Prostate gland (tissue), 2 donors: ENCODE measurements at places on chromosomes 1 and 21.

- no peak for DNase-seq
Observed at GRCh38 chr1:68344208-68344607, 105.5 kb downstream of the RPE65 start.

- DNase-seq = no peak
Observed at GRCh38 chr1:94334764-94335163, 83.4 kb upstream of the ABCD3 start.

DNA sequence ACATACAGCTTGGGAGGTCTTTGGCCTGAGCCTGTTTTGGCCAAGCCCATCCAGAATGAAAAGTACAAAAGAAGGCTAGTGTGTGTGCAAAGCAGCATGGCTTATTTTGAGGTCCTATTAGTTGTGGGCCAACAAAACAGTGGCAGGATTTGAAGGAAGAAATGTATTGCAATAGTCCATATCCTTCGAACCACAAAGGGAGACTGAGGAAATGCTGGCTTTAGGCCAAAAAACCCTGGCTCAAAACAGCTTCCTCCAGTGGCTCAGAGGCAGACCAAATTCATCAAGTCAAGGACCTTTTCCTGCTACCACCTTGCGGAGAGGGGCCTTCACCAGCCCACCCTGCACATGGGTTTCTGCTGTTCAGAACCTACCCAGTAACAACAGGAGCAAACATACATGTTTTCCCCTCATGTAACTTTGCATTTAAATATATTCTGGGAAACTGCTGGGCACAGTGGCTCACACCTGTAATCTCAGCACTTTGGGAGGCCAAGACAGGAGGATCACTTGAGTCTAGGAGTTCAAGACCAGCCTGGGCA lies 43.3 kb downstream of the VPS26C start:
- DNase-seq = no peak

DNA sequence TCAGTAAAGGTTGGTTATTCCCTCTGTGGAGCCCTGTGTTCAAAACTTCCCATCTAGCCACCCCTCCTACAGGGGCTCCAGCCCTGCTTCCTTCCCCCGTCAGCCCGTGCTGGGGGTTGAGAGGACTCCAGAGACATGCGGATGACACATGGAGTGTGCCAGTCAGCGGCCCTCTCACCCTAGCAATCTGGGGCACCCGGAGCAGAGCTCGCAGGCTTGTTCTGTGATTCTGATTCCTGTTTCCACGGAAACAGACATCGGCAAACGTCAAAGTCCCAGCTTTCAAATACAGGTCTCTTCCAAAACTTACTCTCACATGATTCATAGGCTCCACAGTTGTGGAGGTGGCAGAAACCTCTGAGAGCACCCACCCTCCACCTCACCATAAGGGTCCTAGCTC lies 9.8 kb upstream of the SSBP3 start:
- DNase-seq = no peak

DNA sequence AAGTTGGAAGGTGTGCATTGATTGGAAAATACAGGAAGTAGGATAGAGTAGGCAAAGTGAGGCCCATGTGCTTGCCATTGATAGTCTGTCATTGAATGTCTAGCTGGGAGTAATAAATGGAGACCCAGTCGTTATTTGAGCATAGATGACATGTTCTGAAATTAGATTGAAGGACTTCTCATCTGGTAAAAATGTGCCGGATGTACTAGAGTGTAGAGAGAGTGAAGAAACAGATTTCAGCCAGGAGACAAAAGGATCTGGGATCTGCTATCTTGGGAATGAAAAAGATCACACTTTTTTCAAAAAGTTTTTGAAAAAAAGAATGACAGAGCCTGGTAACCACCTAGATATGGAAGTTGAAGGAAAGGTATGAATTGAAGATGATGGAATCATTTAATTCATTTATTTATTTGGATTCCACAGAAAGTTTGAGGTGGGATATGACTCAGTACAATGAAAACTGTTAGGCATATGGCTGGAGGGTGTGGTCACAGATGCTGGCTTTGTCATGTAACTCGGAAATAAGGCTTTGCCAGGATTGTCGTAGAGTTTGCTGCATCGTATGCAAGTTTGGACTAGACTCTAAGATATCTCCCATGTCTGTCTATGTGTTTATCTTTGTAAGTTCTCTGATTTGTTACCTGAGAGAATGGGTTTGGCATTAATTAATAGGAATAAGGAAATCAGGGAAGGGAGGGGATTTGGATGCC lies 137.1 kb downstream of the PBX1 start:
- DNase-seq = no peak

DNA sequence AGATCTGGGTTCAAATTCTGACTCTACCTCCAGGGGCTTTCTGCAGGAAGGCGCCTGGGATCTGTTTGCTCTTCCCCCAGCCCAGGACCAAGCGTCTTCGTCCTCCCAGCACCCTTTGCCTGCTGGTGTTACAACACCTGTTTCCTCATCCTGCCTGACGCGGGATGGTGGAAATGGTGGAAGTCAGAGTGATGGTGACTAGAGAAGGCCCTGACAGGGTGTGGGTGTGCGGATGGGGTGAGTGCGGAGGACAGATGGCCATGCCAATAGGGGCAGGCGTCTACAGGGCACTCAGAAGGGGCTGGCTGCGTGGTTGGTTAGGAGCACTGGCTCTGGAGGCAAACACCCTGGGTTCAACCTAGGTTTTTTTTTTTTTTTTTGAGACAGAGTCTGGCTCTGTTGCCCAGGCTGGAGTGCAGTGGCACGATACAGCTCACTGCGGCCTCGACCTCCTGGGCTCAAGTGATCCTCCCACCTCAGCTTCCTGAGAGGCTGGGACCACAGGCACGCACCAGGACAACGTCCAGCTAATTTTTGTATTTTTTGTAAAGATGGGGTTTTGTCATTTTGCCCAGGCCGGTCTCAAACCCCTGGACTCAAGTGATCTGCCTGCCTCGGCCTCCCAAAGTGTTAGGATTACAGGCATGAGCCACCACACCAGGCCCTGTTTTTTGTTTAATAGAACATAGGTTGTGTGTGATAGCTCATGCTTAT lies 1.5 kb downstream of the THEMIS2 start:
- DNase-seq = no peak

GRCh38 chr1:176243746-176244145 lies 36.7 kb upstream of the COP1 start:
- DNase-seq = no peak

DNA sequence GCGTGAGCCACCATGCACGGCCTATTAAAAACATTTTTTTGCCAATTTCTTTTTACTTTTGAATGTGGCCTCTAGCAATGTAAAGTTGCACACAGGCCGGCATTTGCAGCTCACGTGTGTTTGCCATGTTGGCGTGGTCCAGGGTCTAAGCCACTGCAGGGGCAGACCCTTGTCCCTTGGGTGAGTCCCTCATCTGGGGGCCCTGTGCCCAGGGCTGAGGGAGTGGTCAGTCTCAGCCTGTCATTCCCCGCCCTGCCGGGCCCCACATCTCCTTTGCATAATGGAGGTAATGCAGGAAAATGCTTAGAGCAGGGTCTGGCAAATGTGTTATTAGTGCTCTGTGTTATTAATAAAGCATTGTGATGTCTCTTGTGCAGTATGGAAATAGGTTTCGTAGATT lies 16.9 kb downstream of the AGPAT3 start:
- DNase-seq = no peak

GRCh38 chr1:78280626-78281025 lies 210.1 kb upstream of the PTGFR start:
- DNase-seq = no peak

DNA sequence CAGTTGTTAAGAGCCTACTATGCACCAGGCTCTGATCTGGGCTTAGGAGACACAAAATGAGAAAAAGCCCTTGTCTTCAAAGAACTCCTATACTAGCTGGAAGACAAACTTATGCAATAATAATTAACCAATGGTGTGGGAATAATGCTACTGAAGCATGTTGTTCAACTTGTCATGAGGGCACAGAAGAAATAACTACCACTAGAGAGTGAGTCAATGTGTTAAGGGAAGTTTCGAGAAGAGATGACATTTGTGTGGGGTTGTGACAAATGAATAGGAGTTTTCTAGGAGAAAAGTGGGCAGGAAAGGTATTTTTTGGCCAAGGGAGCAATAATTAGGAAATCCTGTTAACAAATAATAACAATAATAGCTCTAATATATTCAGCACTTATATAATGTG lies 205.0 kb downstream of the PDE4B start:
- DNase-seq = no peak

DNA sequence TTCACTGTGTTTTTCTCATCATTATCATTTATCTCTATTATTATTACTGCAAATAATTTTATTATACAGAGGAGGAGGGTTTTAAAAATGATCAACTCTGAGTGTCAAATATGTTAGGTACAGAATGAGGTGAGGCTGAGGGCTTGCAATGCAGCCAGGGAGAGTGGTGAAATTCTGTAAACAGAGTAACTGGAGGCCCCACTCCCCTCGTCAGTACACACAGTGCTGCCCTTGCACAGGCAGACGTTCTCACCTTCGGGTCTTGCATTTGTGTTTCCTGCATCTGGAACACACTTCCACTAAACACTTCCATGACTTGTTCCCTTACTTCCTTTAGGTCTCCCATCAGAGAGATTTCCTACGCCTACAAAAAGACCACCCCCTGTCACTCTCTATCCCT lies 24.3 kb upstream of the COA6 start:
- DNase-seq = no peak

DNA sequence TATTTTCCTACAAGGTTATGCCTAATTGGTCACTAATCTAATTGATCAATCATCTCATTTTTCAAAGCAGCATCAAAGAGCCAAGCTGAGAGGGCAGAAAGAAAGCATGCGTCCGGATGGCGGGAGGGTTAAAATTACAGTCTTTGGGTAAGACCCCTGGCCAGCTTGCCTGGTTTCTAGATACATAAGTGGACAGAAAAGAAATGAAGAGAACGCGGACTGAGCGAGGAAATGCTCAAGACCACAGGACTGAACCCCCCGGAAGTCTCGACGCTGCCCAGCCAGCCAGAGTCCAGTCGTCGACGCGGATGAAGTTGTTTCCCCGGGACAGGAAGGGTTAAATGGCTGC lies 297.2 kb downstream of the OMA1 start:
- no peak for DNase-seq

DNA sequence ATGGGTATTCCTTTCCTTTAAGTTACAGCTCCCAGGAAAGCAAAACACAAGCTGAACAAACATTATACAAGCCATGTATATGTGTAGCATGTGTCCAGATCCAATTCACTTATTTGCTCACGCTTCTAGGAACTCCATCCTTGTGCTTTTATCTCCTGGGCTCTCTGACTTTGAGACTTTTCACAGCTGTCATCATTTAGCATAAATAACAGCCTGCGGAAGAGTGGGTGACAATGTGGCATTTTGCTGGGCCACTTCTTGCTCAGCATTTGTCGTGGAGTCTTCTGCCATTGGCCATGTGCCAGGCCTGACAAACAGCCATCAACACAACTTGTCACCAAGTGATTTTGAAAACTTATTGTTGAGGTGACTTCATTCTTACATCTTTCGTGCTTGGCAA lies 164.3 kb downstream of the KIF26B start:
- DNase-seq = no peak

DNA sequence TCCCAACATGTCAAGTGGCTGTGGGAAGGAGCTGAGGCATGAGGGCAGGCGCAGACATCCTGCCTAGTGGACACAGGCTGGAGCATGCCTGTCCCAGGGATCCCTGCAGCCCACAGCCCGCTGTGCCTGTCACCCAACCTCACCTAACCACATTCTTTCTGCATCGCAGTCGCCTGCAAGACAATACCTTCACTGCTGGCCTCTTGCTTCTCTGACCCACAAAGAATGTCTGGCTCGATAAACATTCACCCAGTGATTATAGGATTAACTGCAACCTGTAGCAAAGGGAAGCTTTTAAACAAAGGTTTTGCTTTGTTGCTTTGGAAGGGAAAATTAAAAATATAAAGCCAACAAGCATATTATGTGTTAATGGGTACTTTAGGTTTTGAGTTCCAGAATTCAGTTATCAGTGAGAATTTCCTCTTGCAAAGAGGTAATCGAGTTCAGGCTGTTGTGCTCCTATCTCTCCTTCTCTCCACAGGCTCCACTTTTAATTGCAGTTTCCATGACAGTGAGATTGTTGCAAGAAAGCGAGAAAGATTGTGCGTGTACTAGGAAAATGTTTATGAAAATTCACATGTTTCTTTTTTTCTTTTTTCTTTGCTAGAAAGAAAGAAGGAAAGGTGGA lies 40.0 kb upstream of the ZNF648 start:
- DNase-seq = peak; percentile 79

GRCh38 chr1:25725482-25725881 lies 74.5 kb upstream of the SELENON start:
- DNase-seq = no peak
